ENCODE measurements at places on chromosomes 12 and 14. TPM values are rescaled to one million over a fixed set of nuclear protein-coding genes. Genes with fewer than 3 reads are reported as not detected.

CCDC196 gene
- total RNA-seq, result not detected

FERMT2 gene
- total RNA-seq, result 125 TPM

- DNase-seq, result no peak
These were observed 34.5 kb downstream of the VDR start for GRCh38 chr12:47870175-47870781.

DNA sequence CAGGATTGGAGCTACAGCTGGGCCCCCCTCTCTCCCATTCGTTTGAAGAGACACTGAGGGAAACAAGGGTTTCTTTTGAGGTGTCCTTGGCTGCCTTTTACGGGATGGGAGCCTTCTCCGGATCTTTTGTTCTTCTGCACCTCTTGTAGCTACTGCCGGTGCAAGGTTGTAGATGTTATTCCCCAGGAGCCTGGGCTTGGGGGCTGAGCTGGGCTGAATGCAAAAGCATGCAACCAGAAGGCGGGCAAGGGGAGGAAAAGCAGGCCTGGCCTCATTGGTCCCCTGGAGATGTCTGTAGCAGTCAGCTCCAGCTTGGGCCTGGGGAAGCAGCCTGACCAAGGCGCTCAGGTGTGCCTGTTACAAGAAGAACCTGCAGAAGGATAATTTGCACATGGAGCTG lies 110.3 kb downstream of the GCH1 start:
- no peak for DNase-seq

- DNase-seq, result no peak
These were observed 378.5 kb downstream of the ADGRD1 start for GRCh38 chr12:131332224-131332623.

DNA sequence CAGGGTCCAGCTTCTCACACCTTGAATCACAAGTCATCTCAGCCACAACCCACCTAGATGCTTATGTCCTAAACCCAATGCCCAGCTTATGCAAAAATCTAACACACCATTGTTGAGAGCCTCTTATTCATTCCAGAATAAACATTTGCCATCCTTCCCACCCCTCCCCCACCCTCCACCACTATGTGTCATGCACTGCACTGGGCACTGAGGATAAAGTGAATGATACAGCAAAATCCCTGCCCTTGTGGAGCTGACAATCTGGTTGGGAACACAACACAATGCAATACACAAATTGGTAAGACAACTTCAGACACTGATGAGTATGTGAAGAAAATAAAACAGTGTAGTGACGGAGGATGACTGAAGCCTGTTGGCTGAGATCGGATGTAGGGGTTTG lies 1.4 kb upstream of the GLTP start:
- DNase-seq, result no peak

GRCh38 chr14:95503365-95504134 lies 12.9 kb downstream of the SYNE3 start:
- no peak for DNase-seq

NPFF gene
- not detected for total RNA-seq

KRT81 gene
- 0.55 TPM for total RNA-seq

DNA sequence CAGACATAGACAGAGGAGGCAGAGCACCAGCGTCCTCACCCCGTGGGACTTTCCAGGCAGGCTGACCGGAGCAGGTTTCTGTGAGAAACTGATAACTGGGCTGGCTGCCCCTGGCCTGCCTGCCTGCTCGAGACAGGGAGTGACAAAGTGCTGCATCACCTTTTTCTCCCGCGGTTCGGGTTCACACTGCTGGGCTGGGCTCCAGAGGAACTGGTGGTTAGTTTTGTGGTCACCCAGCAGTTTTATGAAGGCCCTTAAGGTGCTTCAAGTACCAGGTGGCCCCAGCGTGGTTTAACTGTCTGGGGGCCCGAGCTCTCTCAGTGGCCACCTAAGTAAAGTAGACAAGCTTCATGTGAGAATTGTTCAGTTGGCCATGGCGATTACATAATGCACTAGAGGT lies 1073.6 kb downstream of the BCL11B start:
- no peak for DNase-seq

GRCh38 chr14:21825149-21825743 lies 151.6 kb upstream of the OR4E1 start:
- DNase-seq, result no peak

NRXN3 gene
- total RNA-seq, result 20.3 TPM

DNA sequence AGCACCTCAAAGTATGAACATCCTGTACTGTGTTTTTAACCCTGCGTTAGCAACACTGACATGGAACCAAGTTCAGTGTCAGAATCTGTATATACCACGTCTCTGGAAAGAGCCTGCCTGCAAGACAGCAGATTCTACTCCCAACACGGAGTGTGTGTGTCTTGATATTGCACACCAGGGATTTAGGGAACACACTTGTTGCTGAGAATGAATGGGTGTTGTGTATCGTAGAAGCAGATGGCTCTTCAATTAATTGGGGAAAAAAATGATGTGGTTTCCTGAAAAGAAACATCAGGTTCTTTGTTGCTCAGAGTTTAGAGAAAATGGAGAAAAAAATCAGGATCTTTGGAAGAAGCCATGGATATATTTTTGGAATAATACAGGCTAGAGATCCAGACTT lies 170.8 kb downstream of the EGLN3 start:
- DNase-seq, result no peak

DNA sequence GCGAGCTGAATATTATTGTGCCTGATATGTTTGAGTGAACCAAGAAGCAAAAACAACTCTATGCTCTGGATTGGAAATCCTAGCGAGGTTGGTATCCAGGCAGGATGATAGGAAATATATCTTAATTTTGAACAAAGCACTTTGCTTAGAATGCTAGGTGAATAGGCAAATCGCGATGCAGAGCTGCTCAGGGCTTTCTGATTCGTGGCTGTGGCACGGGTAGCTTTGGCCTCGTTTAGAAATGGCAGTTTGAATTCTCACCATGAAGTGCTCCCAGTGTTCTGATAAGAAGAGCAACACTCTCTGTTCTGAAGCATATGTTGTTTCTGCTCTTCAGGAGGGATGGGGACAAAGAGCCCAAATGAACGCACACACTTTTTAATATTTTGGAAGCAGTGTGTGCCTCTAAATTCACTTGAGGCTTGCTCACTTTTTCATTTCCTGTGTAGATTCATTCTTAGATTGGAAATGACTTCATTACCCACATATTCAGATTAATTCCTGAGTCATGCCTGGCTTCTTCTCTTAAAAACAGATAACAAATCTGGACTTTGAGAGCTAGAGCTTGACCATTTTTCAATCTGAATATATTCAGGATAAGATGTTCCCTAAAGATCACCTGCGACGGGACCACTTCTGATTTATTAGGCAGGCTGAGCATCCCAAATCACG lies 200.9 kb downstream of the RPAP3 start:
- no peak for DNase-seq

ASCL1 gene
- not detected for total RNA-seq

- DNase-seq, result no peak
These were observed 27.7 kb downstream of the TPCN1 start for GRCh38 chr12:113248842-113249435.

GRCh38 chr12:78473136-78473535 lies 391.4 kb upstream of the SYT1 start:
- no peak for DNase-seq

PEX5 gene
- 53.7 TPM for total RNA-seq

- DNase-seq, result no peak
These were observed 61.7 kb downstream of the PPP1R12A start for GRCh38 chr12:79873201-79873600.

DNA sequence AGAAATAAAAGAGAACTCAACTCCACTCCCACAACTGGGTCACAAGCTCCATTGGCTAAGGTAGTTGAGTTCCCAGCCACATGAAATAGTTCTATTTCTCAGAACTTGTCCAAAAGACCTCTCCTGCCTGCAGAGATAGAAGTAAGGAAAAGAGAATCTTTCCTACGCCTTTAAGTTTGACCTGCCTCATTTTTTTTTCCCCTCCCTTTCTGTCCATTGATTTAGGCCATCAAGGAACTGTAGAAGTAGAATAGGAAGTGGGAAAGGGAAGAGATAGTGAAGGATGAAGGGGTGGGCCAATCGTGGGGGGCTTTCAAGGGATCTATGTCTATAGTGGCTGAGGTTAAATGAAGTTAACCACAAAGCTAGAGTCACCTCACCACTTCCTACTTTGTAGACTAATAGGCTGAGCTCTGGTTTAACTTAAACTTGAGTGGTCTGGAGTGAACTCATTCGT lies 13.9 kb upstream of the NUDT4 start:
- no peak for DNase-seq

RASSF3 gene
- 130 TPM for total RNA-seq

TMPRSS12 gene
- total RNA-seq, result not detected

IL31 gene
- total RNA-seq, result not detected

DNA sequence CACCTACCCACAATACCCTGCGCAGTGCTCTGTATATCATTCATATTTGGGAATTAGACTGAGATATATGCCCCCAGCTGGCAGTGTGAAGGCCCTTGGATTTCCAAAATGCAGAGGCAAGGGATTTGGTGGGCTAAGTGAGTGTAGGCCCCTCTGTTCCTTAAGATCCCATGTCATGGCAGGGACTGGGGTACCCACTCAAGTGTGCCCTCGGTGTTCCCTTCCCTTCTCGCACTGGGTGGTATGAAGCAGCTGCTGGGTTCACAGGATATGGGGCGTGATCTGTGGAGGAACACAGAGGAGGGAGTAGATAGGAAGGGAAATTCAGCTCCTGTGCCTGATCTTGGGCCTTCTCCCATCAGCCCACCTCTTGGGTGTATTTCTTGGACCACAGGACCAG lies 63.1 kb upstream of the VASH1 start:
- no peak for DNase-seq

DNA sequence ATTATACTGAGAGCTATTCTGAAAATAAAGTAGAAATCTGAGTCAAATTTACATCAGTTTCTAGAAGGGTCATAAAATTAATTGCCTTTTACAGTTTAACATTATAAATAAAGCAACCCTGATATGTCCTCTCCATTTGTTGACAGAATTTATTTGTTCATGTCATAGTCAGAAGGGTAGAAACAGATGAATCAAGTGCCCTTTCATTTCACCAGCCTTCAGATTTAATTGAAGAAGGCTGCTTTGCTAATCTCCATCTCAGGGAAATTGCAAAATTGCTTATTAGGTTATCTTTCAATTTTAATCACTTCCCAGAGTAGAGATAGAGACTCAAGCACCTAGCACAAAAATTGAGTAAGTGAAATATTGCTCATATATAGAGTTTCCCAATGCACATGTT lies 76.8 kb downstream of the ATXN7L3B start:
- DNase-seq, result no peak

SPTB gene
- total RNA-seq, result 3.1 TPM

DNA sequence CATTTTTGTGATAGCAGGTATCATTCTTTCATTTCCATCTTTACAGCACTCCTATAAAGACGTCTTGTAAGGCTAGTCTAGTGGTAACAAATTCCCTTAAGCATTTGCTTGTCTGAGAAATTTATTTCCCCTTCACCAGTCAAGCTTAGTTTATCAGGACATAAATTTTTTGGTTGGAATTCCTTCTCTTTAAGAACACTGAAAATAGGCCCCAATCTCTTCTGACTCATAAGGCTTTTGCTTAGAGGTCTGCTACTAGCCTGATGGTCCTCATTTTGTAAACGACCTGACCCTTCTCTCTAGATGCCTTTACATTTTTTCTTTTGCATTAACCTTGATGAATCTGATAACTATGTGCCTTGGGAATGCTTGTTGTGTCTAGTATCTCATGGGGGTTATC lies 20.3 kb downstream of the OLR1 start:
- no peak for DNase-seq

DNA sequence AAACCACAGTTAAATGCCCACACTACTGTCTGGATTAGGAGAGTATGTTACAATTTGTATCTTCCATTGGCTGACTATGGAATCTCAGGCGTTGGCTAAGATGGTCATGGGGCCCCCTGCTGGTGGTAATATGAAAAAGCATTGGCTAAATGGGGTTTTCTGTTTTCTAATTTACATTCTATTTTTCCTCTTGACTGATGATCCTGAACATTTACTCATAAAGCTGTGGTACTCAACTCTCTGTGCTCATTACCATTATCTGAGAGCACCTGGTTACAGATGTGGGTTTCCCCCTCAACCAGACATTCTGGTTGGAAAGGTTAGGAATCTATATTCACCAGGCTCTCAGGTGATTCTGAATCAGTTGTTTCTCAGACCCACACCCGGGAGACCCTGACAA lies 64.8 kb downstream of the WSCD2 start:
- DNase-seq, result peak; percentile 16
